ENCODE measurements at places on chromosomes 12 and 14.

- peak; percentile 57 for DNase-seq
Measured at GRCh38 chr12:55931317-55931779, 386 bp downstream of the DGKA start.

DNA sequence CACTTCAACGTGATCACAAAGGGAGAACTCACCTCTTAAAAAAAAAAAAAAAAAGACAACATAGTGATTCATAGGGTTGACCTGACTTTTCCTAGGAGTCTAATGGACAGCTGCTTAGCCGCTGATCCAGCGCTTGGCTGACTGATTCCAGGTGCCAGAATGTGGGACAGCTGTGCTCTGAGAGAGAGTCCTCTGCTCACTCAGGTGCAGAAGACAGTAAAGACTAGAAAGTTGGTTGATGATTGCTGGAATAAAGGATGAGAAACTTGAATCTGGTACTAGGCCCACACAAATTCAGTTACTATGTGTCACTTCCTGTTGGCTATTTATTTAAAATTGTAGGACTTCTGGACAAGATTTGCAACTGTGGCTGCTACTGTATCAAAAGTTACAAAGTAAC, 229.4 kb downstream of the CHST11 start:
- no peak for DNase-seq

DNA sequence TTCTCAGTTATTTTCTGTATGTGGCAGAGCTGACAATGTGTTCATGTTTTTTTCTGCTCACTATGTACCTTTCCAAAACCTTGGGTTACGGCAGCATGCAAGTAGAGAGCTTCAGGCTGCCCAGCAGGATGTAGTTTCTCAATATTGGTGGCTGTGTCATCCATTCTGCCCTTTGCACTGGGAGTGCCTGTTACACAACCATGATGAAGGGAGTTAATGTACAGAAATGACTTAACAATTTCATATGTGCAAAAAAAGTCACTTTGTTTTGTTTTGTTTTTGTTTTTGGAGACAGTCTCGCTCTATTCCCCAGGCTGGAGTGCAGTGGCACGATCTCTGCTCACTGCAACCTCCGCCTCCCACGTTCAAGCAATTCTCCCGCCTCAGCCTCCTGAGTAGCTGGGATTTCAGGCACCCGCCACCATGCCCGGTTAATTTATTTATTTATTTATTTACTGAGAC, 6.1 kb upstream of the CNIH1 start:
- DNase-seq, result no peak

- DNase-seq, result no peak
Measured at GRCh38 chr14:65024957-65025356, 38.3 kb downstream of the FNTB start.

GRCh38 chr12:116199160-116199706, 78.3 kb downstream of the MED13L start:
- no peak for DNase-seq

DNA sequence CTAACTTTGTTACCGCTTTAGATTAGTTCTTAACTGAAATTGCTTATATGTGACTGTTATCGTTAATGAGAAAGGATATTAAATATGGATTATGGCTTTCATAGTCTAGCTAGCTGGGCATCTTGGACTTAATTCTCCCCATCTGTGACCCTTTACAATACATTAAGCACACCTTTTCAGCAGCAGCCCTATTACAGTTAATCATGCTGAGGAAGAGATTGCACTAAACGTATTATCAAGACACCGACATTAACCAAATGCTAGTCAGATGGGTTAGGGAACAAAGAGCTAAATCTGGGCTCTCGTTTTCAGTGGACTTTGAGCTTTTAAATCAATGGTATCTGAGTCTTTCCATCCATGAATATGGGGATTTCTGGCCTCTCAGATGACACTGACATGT, 447.5 kb upstream of the DCN start:
- DNase-seq, result no peak

DNA sequence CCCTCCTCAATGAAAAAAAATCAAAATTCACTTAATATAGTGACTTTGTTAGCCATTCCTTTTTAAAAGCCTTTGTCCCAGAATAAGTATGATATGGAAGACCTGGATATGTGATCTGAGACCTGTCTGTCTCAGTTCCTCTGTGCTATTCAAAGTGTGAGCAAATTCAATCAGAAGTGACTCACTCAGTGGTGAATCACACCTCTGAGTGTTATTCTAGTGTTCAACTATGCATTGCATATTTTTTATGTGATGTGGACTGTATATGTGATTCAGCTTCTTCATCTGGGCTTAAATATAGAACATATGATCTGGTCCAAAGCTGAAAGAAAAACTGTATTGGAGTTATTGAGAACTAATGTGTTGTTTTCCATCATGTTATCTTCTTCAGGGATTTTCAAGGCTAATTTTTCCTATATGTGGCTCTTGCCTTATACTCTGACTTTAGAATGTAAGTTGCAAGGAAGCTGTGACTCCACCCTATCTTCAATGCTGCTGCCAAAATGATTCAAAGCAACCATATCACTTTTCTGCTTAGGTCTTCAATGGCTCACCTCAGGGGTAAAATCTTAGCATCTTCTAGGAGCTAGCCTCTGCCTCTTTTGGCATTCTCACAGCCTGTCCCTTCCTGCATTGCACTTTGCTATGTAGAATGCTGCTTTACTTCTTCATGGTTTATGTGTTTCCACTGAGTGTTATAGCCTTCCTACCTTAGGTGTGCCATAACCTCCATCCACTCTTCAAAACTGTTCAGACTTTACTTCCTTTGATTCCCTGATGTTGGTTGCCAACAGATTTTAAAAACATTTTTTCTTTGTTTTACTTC, 169.8 kb downstream of the OTOGL start:
- DNase-seq, result no peak

DNA sequence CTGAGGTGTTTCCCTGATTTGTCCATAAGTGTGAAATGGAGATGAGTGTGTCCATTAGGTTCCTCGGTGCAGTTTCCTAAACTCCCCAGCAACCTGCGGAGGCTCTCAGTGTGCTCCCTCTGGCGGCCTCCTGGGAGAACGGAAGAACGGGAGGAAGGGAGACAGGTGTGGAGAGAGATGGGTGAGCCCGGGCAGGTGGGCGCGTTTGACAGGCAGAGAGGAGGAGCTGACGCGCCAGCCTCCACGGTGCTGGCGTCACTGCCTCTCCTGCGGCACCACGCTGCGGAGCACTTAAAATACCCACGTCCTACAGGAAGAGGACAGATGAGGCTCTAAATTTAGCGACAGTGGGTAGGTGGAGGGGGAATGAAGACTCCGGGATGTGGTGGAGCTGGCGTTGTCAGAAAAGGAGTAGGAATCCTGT, 26.8 kb upstream of the PEX5 start:
- DNase-seq, result no peak
